ENCODE measurements at places on chromosomes 2 and 18.

GRCh38 chr2:64391940-64392339, 62.0 kb upstream of the LGALSL start:
- DNase-seq = no peak

GRCh38 chr2:99607861-99608491, 118.2 kb upstream of the REV1 start:
- no peak for DNase-seq

- no peak for DNase-seq
These were observed 114.6 kb upstream of the CCDC68 start for GRCh38 chr18:55073834-55074233.

DNA sequence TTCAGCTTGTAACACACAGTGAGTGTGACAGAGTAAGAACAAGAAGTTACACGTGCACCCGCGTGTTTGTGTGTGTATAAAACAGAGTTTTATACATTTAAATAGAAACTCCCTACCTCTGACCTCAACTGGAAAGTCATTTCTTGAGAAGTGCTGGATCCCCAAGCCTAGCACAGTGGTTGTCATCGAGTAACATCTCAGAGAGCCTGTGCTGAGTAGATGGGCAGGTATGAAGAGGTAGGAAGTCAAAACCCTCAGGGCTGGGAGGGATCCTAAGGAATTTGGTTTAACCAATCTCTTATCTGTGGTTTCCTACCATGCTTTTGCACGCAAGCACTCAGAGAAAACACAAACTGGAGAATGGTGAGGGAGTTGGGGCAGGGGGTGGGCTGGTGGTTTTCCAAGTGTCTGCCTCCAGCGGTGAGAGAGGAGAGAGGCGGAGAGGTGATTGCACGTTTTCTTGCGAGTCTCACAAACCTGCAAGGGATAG, 9.2 kb downstream of the ACOXL start:
- DNase-seq = no peak

GRCh38 chr2:71929482-71929772, 218.2 kb downstream of the CYP26B1 start:
- no peak for DNase-seq

GRCh38 chr18:4208366-4208765, 246.7 kb downstream of the DLGAP1 start:
- DNase-seq = peak; percentile 15

DNA sequence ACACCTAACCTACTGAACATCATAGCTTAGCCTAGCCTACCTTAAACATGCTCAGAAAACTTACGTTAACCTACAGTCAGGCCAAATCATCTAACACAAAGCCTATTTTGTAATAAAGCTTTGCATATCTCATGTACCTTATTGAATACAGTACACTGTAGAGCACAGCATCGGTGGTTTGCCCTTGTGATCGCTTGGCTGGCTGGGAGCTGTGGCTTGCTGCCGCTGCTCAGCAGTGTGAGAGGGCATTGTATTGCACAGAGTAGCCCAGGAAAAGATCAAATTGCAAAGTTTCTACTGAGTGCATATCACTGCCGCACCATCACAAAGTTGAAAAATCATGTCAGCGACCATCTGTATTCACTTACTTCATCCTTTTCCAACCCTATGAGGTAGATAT, 62.3 kb upstream of the NCK2 start:
- DNase-seq = no peak

DNA sequence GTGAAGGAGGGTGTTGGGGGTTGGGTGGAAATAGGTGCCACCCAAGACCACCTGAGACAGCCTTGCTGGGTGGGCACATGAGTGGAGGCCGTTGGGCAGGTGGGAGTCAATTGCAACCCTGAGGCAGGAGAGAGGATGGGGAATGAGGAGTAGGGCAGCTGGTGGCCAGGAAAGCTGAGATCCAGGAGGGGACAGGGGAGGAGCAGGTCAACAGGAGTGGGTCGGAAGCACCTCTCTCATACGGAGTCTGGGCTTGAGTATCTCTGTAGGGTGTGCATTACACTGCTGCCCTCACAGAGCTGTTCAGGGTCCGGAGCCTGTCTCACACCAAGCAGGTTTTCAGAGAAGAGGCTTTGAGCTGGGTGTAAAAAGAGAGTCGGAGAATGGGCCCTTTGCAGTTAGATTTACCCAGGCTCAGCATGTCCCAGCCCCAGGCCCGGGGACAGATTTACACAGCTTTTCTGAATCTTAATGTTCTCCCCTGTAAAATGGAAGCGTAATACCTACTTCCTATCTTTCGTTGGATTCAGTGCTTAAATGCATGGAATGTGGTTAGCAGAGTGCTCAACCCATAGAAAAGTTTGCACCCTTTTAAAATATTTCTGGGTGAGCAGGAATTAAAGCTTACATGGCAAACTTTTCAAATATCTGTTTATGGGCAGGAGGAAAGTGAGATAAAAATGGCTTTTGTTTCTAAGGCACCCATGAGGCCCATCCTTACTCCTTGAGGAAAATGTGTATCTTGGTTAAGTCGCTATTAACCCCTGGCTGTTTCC, 144.0 kb upstream of the MYCN start:
- DNase-seq = no peak

- no peak for DNase-seq
These were observed 57.0 kb upstream of the ZC3H15 start for GRCh38 chr2:186429104-186429503.

DNA sequence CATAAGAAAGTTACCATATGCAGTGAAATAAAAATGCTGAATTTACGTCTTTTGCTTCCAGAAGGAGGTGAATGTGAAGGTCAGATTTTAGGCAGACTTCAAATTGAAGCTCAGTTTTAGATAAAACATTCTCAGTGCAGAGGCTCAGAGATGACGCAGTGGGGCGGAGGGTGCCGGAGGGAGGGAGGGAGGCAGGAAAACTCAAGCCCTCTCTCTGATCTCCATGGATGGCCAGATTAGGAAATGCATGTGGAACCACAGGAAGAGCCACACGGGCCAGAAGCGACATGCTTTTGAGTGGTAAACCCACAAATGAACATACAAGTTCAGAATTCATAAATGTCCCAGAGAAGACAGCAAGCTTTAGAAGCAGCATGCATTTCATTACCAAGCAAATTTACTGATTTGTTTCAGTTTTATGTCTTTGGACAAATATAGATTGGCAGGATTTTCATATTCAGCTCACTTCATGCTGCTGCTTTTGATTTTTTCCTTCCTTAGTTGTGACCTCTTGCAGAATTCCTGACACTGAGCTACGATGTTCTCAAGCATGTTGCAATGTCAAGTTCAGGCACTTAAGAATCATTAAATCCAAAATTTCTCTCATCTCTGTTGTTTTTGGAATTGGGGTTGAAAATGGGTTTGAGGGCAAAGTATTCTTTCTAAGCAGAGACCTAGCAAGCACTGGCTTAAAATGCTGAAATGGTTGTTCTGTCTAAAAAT, 29.7 kb upstream of the APCDD1 start:
- no peak for DNase-seq

- no peak for DNase-seq
These were observed 80.9 kb upstream of the ARHGAP28 start for GRCh38 chr18:6648581-6648980.
